ELR (cell line): ENCODE measurements at places on chromosomes 1 and 21.

DNA sequence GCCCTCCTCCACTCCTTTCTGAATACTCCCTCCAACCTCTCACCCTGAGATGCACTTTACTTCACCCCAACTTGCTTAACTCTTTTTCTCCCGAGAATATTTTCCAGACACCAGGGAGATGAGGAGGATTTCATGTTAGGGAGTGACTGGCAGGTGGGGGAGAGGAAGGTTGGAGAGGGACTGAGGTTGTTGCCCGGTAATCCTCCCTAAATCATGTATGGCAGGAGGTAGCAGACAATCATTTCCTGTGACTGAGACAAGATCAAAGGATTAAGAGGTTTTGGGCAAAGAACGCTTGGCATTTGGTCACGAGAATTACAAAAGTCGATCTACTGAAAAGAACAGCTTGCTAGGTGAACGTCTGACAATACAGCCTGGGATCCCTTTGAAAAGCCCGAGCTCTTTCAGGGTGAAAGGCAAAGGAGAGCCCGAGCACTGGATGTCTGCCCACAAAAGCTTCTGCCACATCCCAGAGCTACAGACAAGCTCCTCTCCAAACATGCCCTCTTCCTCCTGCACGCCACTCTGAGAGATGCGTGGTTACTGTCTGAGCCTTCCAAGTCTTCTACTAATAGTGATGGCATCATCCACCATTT is 154.1 kb downstream of the DAB1 start:
- no peak for DNase-seq

- DNase-seq = no peak
These were observed 110.7 kb upstream of the ERRFI1 start for GRCh38 chr1:8136766-8137165.

GRCh38 chr1:41888756-41889155 is 30.0 kb downstream of the HIVEP3 start:
- no peak for DNase-seq

GRCh38 chr1:218503102-218503501 is 158.0 kb downstream of the TGFB2 start:
- DNase-seq = no peak

DNA sequence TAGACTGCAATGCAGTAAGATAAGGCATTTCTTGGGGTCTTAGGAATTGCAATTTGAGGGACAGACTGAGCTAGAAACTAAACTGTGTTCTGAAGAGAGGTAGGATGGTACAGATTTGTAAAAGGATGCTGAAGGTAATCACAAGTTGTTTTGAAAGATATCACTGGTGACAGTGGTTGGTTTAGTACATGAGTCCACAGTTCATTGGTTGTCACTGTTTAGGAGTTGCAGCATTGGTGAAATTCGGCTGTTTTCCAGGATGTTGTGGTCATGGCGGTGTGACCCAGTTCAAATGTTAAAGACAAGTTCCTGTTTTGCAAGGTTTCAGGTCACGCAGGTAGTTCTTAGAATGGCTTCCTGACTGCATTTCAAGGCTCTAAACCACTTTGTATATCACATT is 292.8 kb upstream of the B3GALT2 start:
- no peak for DNase-seq

DNA sequence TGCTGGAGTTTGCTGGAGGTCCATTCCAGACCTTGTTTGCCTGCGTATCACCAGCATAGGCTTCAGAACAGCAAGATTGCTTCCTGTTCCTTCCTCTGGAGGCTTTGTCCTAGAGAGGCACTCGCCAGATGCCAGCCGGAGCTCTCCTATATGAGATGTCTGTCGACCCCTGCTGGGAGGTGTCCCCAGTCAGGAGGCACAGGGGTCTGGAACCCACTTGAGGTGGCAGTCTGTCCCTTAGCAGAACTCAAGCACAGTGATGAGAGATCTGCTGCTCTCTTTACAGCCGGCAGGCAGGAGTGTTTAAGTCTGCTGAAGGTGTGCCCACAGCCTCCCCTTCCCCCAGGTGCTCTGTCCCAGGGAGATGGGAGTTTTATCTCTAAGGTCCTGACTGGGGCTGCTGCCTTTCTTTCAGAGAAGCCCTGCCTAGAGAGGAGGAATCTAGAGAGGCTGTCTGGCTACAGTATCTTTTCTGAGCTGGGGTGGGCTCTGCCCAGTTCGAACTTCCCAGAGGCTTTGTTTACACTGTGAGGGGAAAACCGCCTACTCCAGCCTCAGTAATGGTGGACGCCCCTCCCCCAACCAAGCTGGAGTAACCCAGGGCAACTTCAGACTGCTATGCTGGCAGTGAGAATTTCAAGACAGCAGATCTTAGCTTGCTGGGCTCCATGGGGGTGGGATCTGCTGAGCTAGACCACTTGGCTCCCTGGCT is 205.0 kb downstream of the GPR52 start:
- DNase-seq = no peak

- DNase-seq = peak; percentile 17
These were observed 71.3 kb upstream of the MUTYH start for GRCh38 chr1:45411510-45411899.

DNA sequence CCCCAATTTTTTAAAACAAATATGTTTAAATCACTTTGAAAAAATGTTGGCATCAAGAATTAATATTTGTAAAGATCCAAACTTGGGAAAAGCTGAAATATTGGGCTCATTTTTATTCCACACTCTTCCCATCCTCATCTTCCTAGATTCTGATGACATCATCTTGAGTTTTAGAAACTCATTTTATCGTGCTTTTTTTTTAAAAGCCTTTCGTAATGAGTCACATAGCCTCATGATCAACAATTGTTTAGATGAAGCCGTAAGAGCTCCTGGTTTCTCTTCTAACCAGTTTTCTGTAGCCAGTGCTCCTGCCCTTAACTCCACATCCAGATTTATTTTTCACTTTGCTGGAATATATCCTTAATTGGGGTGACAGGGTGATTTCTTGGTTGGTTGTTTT is 78.6 kb downstream of the POFUT2 start:
- peak; percentile 88 for DNase-seq

GRCh38 chr21:45305836-45306235 is 18.1 kb upstream of the POFUT2 start:
- no peak for DNase-seq

- no peak for DNase-seq
These were observed 15.5 kb upstream of the AHCTF1 start for GRCh38 chr1:246947255-246947654.

DNA sequence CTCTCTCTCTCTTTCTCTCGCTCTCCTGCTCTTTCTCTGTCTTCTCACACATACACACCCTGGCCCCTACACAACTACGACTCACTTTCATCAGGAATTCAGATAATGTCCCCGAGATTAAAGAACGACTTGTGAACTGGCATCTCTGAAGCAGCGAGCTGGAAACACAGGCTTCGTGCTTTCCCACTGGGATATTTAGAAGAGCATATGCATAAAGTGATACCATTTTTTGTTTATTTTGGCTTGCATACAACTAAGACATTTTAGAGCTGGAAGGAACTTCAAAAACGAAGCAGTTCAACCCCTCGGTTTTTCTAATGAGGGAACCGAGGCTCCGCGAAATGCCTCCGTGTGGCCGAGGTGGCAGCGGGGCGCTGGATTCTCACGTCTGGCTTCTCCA is 88.6 kb downstream of the ZBTB18 start:
- DNase-seq = no peak

GRCh38 chr1:151728151-151729054 is 7.1 kb downstream of the RIIAD1 start:
- peak; percentile 37 for DNase-seq

DNA sequence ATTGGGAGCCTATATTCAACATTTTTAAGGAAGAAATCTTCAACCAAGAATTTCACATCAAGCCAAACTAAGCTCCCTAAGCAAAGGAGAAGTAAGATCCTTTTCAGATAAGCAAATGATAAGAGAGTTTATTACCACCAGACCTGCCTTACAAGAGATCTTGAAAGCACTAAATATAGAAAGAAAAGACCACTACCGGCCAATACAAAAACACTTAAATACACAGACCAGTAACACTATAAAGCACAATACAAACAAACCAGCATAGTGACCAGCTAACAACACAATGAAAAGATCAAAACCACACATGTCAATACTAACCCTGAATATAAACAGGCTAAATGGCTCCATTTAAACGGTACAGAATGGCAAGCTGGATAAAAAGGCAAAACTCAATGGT is 165.4 kb downstream of the MRPL39 start:
- no peak for DNase-seq

- no peak for DNase-seq
These were observed 50.0 kb upstream of the TENT5C start for GRCh38 chr1:117555806-117556205.

DNA sequence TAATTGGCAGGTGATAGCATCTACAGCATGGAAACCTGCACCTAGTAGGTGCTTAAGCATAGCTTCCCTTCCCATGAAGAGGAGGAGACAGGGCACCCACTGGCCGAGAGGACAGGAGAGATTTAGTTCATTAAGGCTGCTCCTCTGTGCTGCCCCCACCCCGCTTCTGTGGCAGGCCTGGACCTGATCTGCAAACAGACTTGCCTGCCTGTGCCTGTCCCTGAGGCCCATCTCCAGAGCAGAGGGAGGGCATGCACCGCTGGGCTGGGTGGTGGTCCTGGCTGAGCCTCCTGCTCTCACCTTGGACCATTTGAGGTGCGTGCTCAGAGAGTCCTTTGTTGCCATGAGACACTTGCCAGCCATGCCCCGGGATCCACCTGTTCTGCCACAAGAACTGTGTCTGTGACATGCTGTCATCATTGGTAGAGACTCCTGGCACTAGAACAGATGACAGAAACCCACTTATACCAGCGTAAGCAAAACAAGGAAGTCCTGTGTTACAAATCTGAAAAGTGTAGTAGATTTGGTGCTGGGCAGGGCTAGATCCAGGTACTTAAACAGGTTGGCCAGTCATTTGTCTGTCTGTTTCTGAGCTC is 55.6 kb downstream of the PTPRF start:
- DNase-seq = no peak

DNA sequence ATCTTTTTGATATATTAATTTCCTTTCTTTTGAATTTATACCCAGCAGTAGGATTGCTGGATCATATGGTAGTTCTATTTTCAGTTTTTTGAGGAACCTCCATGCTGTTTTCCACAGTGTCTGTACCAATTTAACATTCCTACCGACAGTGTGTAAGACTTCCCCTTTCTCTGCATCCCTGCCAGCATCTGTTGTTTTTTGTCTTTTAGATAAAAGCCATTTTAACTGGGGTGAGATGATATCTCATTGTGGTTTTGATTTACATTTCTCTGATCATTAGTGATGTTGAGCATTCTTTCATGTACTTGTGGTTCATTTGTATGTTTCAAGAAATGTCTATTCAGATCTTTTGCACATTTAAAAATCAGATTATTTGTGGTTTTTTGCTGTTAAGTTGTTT is 62.4 kb upstream of the STUM start:
- DNase-seq = no peak

- DNase-seq = no peak
These were observed 17.0 kb downstream of the FAM151A start for GRCh38 chr1:54606096-54606989.

GRCh38 chr1:238951809-238952208 is 434.6 kb upstream of the CHRM3 start:
- DNase-seq = peak; percentile 77

DNA sequence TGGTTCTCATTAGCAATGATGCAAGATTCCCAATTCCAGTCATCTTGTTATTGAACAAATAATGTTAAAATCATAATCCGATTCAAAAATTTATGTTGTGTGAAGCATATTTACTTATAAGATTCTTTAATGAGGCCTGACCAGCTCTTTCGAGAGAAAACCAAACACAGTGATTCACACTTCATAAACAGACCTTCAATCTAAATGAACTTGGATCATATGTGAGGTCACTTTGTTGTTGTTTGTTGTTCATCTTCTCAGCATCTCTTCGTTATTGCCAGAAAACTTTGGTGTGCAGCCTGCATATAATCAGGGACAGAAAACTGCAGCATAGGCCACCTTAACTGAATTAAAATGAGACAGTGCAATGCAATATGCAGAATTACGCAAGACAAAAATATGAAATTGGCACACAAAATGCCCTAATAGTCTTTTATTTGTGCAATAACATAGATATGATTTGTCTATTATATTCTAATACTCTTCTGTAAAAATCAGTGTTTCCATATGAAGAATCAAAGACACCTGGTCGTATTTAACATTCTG is 30.1 kb downstream of the NCAM2 start:
- no peak for DNase-seq

- DNase-seq = no peak
These were observed 70.4 kb downstream of the DDR2 start for GRCh38 chr1:162702628-162703027.

DNA sequence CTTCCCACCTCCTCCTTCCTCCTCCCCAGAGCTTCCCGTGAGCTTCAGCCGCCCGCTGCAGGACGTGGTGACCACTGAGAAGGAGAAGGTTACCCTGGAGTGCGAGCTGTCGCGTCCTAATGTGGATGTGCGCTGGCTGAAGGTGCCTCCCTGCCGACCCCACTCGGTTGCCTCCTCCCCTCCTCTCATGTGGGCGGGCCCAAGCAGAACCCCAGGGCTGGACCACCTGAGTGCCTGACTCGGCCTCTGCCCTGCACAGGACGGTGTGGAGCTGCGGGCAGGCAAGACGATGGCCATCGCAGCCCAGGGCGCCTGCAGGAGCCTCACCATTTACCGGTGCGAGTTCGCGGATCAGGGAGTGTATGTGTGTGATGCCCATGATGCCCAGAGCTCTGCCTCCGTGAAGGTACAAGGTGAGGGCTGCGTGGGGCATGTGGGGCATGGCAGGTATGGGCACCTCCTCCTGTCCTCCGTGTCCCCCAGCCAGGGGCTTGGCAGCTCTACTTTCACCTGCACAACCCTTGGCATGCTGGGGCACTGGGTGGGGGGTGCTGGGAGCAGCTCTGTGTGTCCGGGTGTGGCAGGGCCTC is 69.2 kb downstream of the OBSCN start:
- DNase-seq = no peak

GRCh38 chr1:94819945-94820746 is at the start of gene SLC44A3:
SLC44A3 (plus strand) TSS chr1:94820357; CDS start chr1:94820452, 95 bp downstream.
- DNase-seq = peak; percentile 60

DNA sequence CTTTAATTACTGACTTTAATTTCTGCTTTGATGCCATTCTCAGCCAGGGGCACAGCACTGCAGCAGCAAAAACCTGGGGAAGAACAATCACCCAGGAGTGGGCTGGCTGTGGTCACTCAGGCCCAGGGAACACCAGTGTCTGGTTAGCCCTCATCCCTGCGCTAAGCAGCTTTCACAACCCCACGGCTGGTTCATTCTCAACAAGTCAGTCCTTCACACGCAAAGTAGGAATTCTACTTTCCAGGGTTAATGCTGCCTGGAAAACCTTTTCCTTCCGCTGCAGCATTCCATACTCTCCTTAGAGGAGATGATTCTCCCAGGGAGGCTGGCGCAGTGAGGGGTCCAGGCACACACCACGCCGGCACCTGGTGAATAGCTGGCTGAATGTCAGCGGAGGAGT is 24.3 kb upstream of the KCNE1 start:
- DNase-seq = no peak

DNA sequence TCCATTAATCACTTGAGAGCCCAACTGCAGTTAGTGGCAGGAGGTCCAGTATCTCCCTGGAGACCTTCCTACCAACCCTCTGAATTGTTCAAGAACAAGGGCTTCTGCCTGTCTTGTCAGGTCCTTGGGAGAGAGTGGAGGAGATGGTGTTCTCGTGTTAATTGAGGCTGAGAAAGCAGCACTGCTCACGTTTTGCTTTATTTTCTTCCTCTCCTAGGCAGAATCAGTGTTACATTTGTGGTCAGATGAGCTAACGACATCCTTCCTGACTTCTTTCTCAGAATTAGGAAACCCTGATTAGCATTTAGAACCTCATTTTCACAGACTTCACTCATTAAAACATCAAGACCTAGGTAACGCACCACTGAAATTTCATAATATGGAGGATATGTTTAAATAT is 26.4 kb upstream of the LRIG2 start:
- no peak for DNase-seq

- no peak for DNase-seq
These were observed 250.2 kb downstream of the PLA2G4A start for GRCh38 chr1:187078916-187079315.
